Hematopoietic multipotent progenitor cell (in vitro differentiated cells): ENCODE measurements at places on chromosomes 4 and X. TPM values are rescaled to one million over a fixed set of nuclear protein-coding genes. Genes with fewer than 3 reads are reported as not detected.

DNA sequence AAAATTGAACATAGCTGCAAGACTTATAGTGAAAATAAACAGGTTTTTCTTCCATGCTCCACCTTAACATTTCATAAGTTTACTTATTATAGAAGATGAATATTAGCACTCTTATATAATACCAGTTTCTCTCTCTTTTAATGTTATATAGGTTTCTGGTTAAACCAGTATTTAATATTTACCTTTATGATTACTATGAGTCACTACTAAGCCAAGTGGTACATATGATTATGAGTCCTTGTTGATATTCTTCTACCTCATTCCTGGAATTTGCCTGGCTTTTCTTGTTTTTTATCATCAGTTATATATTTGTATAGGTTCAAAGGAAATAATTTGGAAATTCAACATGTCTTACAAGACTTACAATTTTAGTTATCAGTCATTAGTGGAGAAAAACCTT is 89.9 kb upstream of the MAOA start:
- DNase-seq = no peak

- no peak for DNase-seq
Measured at GRCh38 chrX:65608026-65608425, 59.4 kb upstream of the MSN start.

DNA sequence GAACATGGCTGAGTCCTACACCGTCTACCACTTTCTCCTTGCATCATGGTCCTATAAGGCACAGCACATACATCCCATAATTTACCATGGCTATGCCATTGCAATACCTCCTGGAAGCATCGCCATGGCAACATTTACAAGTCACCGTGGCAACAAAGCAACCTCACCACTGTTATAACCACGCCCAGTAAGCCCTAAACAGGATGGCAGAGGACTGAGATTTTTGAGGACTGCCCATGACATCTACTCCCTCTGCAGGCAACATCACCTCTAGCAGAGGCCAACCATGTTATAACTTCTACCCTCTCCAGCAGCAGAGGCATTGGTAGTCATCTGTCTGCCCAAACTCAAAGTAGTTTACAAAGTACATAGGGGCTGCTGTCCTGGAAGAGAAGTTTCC is 29.7 kb downstream of the BCOR start:
- DNase-seq = no peak

- DNase-seq = no peak
Measured at GRCh38 chr4:150572704-150573504, 9.0 kb upstream of the MAB21L2 start.

SPANXN1 gene
- total RNA-seq = not detected
